CD4-positive, alpha-beta T cell treated with Interleukin-2 at 100 ng/mL for 4 hours (primary cell): ENCODE measurements at places on chromosomes 3 and 15.

GRCh38 chr15:41183581-41183980, 47.0 kb downstream of the EXD1 start:
- no peak for DNase-seq

DNA sequence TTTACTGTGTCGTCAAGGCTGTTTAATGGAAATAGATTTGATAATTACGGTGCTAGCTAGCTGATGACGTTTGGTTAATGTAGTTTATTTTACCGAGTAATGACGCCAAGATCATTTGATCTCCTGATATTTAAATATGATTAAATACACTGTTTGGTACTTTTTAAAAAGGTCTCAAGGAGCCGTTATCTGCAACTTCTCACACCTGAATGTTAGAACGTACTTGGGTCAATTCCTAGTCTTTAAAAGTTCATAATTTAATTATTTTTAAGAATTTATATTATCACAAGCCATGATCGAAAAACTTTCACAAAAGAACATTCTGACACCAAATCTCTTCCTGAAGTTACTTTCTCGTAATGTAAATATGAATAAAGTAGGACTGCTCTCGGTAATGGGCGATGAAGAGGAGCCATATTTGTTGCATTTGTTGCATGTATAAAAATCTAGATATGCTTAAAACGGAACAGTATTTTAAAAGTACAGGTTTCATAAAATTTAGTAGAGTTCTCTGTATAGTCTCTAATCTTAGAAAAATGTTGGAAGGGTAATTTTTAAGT, 16.2 kb upstream of the CHD2 start:
- DNase-seq = no peak

DNA sequence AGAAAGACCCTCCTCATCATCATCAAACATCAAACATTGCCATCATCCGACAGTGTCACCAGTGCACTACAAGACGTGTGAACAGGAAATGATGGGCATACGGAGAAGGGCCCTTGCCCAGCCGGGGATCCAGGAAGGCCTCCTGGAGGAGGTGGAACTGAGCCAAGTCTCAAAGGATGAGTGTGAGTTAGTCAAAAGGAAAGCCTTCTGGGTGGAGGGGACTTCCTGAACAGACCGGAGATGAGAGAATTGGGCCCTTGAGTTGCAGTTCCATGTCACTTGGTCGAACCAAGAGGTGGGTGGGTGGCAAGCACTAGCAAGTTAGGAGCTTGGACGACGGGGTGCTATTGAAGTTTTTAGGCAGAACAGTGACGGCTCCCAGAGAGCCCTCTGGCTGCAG, 8.5 kb downstream of the SEMA4B start:
- no peak for DNase-seq

DNA sequence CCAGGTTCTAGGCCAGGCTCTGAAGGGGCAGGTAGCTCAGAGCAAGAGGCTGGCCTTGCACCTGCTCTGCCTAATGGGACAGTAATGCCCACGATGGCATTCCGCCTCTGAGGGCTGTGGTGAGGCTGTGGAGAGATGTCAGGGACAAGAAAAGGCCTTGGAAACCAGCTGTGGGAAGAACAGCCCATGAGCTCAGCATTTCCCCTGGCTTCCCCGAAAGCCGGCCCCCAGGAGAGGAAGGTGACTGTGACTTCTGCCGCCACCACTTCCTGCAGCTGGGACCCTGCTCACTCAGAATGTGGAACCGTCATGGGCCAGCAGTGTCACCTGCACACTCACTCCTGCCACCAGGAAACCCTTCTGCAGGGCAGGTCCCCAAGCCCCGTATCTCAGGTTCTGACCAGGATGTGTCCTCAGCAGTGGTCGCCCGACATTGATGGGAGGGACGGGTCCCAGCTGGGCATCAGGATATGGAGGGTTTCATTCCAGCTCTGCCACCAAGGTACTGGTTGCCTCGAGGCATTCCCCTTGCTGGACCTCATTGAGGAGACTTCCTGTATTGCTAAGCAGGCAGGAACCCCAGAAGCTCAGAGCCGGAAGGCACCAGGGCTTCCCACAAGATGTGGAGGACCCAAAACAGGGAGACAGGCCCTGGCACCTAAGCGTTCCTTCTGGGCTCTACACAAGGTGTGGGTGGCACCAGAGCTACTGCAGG, 30.7 kb downstream of the SEMA7A start:
- DNase-seq = peak; percentile 53

DNA sequence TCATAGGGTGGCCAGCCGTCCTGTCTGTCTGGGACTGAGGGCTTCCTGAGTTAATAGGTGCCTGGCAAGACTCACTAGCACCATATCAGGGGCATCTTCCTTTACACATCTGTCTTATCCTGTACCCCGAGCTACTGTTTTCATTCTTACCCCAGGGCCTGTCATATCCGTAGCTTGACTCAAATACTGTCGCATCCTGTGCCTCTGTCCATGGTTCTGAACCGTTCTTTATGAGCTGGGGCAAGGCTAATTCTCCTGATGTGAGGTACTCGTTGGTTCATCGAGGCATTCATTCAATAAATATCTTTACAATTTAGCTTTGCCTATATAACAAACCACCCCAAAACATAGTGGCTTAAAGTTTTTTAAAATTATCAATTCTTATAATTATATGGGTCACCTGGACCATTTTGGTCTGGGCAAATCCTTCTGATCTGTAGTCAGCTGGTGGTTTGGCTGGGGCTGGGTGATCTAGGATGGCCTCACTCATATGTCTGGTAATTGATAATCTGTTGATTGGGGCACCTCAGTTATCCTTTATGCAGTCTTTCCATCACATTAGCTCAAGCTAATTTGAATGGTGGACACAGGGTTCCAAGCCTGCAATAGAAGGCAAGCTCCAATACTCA, 121.2 kb downstream of the TLE3 start:
- peak; percentile 47 for DNase-seq

DNA sequence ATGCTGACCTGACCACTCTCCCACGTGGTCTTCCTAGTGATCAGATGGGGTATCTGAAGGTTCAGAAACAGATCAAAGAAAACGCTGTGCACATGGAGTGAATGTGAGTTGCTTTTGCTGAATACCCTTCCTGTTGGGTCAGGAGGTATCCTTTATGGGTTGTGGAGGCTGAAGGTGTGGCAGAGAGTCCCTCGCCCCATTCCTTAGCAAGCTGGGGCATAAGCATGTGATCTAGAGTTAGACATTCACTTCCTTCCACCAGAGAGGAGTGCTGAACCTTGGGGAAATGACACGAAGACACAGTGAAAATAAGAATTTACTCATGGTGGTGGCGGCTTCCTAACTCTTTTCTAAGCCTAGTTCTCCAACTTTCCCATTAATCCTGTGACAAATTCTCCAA, 27.8 kb upstream of the SPTBN5 start:
- DNase-seq = no peak

DNA sequence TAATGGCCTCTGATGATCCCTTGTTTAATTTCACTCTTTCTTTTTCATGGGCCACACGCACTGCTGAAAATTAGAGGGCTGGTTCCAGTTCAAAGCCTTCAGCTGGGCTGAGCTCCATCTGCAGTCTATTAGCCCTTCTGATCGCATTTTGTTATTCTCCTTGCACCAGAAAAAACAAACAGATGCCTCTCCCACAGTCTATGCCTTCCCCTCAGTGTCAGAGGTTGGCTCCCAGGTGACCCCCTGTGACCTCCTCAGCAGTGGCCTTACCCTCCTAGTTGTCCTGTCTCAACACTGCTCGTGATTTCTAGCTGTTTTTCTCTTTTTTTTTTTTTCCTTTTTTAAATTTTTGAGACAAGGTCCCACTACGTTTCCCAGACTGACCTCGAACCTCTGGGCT, 77.1 kb upstream of the PRTG start:
- DNase-seq = no peak

GRCh38 chr3:129606636-129607390, at the start of gene PLXND1:
PLXND1 (minus strand) TSS chr3:129606676; CDS start chr3:129606639, 37 bp downstream.
- DNase-seq = peak; percentile 44

DNA sequence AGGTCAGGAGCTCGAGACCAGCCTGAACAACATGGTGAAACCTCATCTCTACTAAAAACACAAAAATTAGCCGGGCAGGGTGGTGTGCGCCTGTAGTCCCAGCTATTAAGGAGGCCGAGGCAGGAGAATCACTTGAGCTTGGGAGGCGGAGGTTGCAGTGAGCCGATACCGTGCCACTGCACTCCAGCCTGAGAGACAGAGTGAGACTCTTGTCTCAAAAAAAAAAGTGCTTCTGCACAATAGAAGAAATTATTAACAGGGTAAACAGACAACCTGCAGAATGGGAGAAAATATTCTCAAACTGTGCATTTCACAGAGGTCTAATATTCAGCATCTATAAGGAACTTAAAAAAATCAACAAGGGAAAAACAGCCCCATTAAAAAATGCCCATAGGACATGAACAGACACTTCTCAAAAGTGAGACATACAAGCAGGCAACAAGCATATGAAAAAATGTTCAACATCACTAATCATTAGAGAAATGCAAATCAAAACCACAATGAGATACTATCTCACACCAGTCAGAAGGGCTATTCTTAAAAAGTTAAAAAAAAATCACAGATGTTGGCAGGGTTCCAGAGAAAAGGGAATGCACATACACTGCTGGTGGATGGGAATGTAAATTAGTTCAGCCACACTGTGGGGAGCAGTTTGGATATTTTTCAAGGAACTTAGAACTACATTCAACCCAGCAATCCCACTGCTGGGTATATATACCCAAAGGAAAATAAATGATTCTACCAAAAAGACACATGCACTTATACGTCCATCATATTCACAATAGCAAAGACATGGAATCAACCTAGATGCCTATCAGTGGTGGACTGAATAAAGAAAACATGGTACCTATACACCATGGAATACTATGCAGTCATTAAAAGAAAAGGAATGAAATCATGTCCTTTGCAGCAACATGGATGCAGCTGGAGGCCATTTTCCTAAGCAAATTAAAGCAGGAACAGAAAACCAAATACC, 75.5 kb downstream of the MSL2 start:
- DNase-seq = no peak

DNA sequence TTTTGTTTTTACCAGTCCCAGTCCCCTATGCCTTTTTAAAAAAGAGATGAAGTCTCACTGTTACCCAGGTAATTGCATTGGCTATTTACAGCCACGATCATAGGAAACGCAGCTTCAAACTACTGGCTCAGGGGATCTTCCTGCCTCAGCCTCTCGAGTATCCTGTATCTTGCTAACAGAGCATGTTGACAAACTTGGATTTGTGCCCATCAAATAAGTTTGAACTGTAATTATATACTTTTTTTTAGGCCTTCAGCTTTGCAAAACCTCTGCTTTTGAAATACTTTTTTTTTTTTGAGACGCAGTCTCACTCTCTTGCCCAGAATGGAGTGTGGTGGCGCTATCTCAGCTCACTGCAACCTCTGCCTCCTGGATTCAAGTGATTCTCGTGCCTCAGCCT, 3.0 kb upstream of the EDEM1 start:
- DNase-seq = no peak

- no peak for DNase-seq
Measured at GRCh38 chr3:13064964-13065363, 8.3 kb downstream of the IQSEC1 start.
